ENCODE measurements at places on chromosomes 7 and 10.

DNA sequence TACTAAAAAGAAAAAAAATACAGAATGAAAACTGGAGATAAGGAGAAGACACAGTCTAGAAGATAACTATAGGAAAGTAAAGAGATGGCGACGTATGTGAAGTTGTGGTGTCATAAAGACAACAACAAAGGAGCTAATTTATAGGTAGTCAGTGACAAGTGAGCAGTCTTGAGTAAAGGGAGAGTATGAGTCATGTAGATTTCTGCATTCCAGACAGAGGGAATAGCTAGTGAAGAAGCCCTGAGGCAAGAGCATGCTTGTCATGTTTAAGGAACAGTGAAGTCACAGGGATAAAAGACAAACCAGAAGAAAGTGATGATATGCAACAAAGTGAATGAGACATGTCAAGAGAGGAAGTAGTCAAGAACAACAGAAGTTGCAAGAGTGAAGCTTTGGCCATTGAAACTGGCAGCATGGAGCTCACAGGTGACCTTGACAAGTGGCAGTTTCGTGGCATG, 2.3 kb upstream of the MIOS start:
- no peak for DNase-seq

DNA sequence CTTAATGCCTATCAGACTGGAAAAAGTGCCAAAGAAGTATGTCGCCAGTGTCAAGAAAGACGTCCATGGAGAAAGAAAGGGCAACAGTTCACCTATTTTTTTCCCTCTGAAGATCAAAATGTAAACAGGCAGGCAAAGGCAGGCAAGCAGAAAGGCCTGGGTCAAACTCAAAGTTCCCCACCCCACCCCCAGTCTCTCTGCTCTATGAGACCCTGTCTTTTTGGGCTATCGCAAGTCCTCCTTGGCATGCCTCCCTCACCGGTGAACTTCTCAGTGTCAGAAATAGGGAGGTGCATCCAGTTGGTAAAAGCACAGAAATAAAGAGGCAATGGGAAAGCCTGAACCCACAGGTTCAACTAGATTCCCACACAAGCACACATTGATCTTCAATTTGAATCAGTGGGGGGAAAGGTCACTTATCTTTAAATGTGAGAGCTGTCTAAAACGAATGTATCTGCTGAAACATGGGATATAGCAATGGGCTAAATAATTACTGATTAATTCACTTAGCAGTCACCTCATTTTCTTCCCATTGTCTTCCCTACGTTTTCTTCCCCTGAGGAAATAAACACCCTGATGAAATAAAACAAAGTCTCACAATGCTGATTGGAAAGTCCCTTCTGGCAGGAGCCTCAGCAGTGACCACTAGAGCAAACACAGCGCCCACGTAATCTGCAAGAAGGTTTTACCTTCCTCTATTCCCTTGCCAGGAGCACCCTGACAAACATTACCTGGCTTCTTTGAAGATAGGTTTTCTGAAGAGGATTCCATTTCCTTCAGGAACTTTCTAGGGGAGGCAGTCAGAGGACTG, 31.1 kb downstream of the JAZF1 start:
- no peak for DNase-seq

GRCh38 chr10:75023074-75023473, 88.4 kb upstream of the SAMD8 start:
- no peak for DNase-seq

GRCh38 chr7:81676813-81677212, 93.0 kb downstream of the HGF start:
- no peak for DNase-seq

DNA sequence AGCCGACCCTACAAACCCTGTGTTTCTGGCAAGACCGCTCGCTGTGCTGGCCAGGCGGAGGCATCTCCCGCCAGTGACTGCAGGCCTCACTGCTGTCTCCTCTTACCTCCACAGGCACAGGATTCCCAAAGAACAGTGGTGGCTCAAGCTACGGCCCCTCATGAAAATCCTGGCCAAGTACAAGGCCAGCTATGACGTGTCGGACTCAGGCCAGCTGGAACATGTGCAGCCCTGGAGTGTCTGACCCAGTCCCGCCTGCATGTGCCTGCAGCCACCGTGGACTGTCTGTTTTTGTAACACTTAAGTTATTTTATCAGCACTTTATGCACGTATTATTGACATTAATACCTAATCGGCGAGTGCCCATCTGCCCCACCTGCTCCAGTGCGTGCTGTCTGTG, 36.2 kb downstream of the PITRM1 start:
- DNase-seq: no peak

DNA sequence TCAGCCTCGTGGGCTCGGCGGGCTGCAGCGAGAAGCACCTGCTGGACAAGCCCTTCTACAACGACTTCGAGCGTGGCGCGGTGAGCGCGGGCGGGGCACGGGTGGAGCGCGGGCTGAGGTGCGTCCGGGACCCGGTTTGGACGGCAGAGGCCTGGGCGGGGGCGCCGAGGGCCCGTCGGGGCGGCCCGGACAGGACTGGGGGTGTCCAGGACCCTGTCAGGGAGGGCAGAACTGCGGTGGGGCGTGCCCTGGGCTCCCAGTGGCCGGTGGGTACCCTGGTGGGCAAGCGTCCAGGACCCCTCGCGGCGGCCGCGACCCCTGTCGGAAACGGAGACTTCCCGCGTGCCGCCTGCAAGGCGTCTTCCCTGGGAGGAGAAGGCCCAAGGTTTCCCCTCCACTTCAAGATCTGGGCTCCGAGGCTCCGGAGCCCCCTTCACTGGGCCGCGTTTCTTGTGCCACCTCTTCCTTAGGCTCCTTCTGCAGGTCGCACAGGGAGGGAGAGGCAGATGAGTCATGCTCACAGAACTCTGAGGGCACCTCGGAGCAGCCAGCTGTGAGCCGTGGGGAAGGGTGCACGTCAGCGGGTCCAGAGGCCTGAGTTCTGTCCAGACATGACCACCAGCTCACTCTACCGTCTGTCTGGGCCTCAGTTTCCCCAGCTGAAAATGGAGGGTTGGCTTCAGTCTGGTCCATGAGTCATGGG, 485 bp downstream of the ALOX5 start:
- DNase-seq: no peak

Data from SIG-M5 (cell line).